HS-27A (cell line): ENCODE measurements at places on chromosomes 16 and 17.

- DNase-seq, result no peak
Measured at GRCh38 chr17:7729816-7730215, 12.3 kb downstream of the DNAH2 start.

GRCh38 chr17:33171931-33172330, 121.2 kb downstream of the ASIC2 start:
- DNase-seq, result no peak

- DNase-seq, result no peak
Measured at GRCh38 chr17:16107165-16107770, 107.6 kb downstream of the TTC19 start.

- no peak for DNase-seq
Measured at GRCh38 chr17:77877036-77877435, 81.5 kb upstream of the TNRC6C start.

- DNase-seq, result no peak
Measured at GRCh38 chr17:4425398-4425797, 8.3 kb upstream of the SPNS3 start.

GRCh38 chr17:49730078-49730784, 22.5 kb upstream of the SLC35B1 start:
- no peak for DNase-seq

- DNase-seq, result no peak
Measured at GRCh38 chr16:11072420-11073153, 128.2 kb downstream of the CLEC16A start.

DNA sequence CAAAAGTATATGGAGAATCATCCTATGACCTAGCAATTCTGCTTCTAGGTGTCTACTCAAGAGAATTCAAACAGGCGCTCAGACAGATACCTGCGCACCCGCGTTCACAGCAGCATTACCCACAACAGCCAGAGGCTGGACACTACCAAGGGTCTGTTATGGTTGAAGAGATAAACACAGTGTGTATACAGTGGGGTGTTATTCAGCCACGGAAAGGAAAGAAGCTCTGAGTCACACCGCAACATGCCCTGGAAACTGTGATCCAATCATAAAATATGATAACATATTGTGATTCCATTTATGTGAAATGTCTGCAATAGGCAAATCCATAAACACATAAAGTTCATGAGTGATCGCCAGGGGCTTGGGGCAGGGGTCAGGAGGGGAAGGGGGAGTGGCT, 18.0 kb upstream of the JPH3 start:
- DNase-seq, result no peak

DNA sequence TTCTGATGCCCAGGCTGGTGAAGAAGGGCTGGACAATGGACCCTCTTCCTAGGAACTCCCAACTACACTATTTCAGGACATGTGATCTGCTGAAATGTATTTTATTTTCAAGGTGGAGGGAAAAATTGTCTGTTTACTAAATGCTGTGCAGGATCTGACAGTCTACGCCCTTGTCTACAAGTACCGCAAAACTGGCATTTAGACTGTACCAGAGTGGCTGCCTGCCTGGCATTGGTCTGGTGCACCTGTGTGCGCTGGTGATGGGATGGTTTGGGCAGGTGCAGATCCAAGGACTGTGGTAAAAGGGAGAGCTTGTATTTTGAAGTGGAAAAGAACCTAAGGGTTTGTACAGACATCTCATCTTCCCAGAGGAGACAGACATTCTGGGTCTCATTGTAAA, 79.7 kb downstream of the AIPL1 start:
- no peak for DNase-seq

GRCh38 chr17:11284811-11285210, 43.8 kb downstream of the SHISA6 start:
- DNase-seq, result no peak

- DNase-seq, result no peak
Measured at GRCh38 chr17:80531400-80531799, 13.2 kb upstream of the RPTOR start.

DNA sequence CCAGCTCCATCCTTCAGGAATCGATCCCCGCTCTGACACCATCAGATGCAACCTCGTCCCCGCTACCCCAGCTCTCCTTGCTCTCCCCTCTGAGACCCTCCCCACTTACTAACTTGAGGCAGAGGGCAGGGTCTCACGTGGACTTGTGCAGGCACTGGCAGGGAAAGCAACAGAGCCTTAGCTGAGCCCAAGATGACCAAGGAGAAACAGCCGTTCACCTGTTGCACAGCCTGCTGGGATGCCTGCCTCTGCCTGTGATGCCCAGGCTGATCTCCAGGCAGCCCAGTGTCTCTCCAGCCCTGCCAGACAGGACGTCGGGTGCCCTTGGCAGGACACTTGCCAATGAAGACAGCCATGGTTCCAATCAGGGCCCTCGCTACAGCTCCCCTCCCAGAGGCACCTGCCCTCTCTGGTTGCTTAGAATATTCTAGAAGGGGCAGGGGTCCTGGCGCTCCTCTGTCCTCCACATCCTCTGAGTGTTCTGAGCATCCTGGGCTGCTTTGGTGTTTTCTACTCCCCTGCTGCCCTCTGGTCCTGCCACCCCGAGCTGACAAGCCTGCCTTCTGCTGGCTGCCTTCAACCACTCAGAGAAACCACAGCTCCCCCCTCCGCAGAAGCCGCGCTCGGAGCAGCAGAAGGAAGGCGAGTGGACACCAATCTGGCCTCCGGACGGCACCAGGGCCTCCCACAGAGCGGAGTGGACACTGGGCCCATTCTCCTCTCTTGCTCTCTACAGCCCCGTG, 6.7 kb downstream of the CEP295NL start:
- DNase-seq, result no peak

DNA sequence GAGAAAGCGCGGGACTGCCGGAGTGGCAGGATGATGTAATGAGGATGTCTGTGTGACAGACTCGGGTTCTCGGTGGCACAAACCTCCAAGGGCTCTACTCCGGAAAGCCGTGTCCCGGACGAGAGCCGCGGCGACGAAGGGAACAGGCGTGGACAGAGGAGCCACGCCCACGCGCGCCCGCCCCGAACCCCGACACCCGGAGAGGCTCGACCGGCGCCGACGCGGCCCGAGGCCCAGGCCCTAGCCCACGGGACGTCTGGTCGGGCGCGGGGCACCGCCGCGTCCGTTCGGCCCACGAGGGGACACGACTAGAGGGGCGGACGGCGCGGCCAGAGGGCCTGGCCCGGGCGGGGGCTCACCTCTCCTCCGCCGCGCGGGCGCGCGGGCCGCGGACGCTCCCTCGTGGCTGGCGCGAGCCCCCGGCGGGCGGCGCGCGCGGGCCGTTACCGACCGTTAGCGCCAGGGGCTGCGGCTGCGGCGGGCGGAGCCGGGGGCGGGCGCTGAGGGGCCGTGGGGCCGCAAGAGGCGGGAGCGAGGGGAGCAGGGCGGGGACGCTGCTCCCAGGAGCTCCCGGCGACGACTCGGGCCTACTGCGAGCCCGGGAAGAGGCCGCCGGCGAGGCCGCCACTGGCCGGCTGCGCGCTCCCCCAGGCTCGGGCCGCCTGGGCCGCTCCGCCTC, 2.1 kb upstream of the IRX5 start:
- DNase-seq, result no peak

GRCh38 chr17:21525464-21526130, 149.4 kb downstream of the KCNJ12 start:
- DNase-seq, result no peak

- DNase-seq, result no peak
Measured at GRCh38 chr16:29927070-29927905, 1.3 kb upstream of the KCTD13 start.

GRCh38 chr17:51230306-51230705, 29.5 kb downstream of the MBTD1 start:
- DNase-seq, result no peak

GRCh38 chr17:78734793-78735641, 47.1 kb downstream of the CYTH1 start:
- no peak for DNase-seq

DNA sequence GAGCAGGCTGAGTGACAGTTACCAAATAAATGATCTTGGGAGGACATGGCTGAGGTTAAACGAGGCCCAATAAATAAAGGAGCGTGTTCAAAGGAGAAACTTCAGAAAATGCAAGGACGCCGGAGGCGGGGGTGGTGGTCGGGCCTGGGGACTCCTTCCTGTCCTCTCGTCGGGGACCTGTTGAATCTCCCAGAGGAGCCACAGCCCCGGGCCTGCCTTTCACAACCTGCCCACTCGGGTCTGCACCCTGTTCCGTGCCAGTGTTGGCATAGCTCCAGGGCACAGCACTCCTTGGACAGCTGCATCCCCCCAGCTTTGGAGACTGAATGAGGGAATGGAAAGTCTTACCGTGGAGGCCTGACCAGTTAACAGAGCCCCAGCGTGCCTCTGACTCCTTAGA, 8.1 kb upstream of the TBX4 start:
- DNase-seq, result no peak

- DNase-seq, result no peak
Measured at GRCh38 chr17:76150712-76151622, 9.9 kb upstream of the FOXJ1 start.

DNA sequence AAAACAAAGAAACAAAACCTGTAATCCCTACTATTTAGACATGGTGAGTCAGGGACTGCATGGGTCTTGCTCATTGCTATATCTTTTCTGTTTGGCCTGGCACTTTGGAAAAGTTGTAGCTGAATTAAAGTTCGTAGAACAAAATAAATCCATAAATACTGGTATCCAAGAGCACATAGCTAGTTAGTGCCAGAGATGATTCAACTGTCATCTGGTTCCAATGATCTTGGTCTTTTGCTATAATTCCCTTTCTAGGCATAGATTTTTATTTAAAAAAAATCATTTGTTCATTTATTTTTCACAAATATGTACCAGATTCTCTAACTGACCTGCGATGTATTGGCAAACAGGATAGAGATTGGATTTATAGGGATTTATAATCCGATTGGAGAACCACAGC, 1436.1 kb upstream of the GOT2 start:
- DNase-seq, result no peak

DNA sequence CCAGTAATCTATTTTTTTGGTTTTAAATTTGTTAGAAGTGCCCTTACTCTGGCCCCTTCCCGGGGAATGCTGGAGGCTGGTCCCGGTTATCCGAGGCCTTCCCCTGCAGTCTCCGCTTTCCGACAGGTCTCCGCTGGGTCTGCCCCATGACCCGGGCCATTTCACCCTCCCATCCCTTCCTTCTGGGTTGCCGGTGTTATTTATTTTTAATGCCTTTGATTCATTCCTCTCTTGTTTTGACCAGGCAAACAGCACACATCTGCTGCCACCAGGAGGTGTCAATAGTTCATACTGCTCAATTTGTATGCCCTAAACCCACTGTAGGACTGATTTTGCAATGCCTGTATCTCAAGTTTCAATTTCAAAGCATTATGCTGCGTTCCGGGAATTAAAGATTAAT, 113.2 kb upstream of the IRX5 start:
- DNase-seq, result no peak

- DNase-seq, result no peak
Measured at GRCh38 chr16:20129375-20129774, 55.7 kb upstream of the GPR139 start.

DNA sequence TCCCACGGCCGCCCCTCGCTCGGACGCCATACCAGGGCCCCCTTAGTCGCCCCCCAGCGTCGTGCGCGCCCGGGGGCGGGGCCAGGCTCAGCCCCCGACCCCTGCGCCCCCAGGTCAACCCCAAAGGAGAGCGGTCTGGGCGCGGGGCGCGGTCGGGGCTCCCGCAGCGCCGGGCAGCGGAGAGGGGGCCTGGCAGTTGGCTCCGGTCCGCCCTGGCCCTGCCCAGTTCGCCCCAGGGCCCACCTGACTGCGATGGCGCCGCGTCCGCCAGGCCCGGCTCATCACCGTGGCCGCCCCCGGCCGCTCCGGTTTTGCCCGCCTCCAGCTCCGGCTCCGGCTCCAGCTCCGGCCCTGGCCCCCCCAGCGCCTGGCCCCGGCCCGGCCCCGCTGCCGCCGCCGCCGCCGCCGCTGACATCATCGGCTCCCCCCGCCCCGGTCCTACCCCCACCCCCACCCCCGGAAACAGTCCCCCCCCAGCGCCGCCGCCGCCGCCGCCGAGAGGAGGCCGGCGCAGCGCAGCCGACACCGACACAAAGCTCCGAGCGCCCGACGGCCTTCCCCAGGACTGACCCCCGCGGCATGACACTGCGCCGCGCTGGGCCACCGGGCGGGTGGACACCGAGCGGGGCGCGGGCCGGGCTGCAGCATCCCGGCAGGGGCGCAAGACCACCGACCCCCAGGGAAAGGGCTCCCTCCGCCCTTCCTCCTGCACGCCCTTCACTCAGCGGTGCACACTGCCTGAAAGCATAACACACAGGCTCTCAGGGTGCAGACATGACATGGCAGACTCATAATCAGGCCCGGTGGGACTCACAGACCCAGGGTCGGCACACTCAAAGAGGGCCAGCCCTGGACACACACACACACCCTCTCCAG, at the start of gene ZBTB4:
TSS of gene ZBTB4 (minus strand) at position 419 of the 876 bp plus-strand sequence. CDS start 12,830 bp downstream, outside the sequence.
- no peak for DNase-seq

DNA sequence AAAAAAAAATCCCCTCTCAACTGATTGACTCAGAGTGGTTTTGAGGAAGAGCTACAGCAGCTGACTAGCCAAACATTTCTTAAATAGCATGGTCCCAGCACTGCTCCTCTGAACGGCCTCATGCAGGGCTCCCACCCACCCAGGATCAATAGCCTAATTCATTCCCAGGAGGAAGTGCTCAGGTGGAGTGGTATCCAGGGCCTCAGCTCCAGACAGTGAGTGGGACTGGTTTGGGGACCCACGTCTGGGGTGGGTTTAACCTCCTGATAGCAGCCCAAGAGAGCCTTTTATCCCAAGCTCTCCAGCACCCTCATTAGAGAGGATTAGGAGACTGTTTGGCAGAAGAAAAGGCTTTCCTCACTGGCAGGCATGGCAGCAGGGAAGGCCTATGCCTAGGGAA, 68.5 kb upstream of the CDH5 start:
- DNase-seq, result no peak

GRCh38 chr16:68367030-68367429, 56.2 kb downstream of the PRMT7 start:
- DNase-seq, result no peak

DNA sequence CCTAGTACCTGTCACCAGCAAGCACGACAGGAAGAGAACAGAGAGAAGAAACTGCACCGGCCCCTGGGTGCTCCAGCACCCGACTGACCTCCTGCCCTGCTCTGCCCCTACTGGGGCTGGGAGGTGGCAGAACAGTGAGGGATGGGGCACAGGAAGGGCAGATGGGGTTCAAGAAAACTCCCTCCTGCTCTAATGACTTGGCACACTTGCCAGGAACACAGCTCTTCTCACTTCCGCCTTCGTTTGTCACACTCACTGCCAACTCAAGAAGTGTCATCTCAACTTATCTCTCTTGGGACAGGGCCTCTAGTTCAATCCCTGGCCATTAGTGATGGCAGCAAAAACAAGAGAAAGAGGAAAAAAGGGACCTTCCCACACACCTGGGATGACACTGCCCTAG, 42.7 kb upstream of the ICAM2 start:
- DNase-seq, result no peak

DNA sequence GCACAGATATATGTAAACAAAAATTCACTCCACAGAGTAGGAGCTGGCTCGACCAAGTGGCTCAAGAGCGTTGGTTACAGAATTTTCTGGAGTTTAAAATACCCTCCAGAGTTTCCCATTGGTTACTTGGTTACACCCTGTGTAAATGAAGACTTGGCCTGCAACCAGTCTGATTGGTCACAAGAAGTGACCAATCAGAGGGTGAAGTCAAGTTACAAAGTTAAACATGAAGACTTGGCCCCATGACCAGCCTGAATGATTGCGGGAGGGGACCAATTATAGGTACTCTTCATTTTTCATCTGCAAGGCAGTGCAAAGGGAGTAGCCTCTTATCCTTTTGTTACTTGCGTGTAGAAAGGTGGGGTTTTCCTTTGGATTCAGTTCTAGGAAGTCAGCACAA, 121.3 kb upstream of the SALL1 start:
- no peak for DNase-seq

- DNase-seq, result no peak
Measured at GRCh38 chr17:66779237-66779606, 55.7 kb upstream of the CACNG5 start.
